ENCODE measurements at places on chromosomes 16 and 17.
A peak's percentile ranks its signal among the peaks of the same experiment; 100 is the strongest.

DNA sequence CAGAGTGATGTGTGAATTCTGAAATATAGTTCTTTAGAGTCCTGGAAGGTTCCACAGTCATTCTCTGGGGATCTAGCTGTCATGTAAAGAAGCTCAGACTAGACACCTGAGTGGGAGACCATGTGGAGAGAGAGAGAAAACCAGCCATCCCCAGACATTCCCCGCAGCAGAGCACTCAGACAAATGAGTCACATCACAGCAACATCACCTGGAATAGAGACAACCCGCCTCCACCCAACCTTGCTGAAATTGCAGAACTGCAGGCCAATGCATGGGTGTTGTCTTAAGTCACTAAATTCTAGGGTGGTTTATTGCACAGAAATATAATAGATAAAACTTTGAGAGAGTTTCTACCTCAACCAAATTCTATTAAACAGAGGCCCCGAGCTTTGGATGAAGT lies 392.0 kb upstream of the DYNLRB2 start:
- no peak for DNase-seq

- peak; percentile 7 for DNase-seq
Measured at GRCh38 chr16:50627419-50627818, 53.7 kb downstream of the SNX20 start.

- peak; percentile 30 for DNase-seq
Measured at GRCh38 chr17:21394265-21394664, 18.1 kb downstream of the KCNJ12 start.

- DNase-seq = peak; percentile 67
Measured at GRCh38 chr17:67558740-67559380, 158.9 kb upstream of the NOL11 start.

DNA sequence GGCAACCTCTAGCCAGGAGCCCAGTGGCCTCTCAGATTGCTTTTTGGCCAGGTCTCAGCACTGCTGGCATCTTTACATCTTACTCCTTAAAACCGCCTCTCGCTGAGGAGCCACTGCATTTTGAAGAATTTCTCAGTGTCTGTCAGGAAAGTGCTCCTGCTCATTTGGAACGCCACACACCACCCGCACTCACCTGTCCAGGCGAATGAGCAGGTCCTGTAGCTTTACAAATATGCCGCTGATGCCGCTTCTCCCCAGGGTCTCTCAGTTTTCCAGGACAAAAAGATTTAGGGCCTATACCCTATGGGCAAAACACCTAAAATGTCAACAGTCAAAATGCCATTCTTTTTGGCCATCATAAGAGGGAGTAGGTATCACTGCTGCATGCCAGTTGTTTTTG lies 22.1 kb downstream of the CYB561 start:
- no peak for DNase-seq

GRCh38 chr16:80164966-80165550 lies 375.7 kb upstream of the DYNLRB2 start:
- DNase-seq = no peak

- DNase-seq = peak; percentile 53
Measured at GRCh38 chr17:19766421-19767270, 18.5 kb upstream of the ALDH3A1 start.

DNA sequence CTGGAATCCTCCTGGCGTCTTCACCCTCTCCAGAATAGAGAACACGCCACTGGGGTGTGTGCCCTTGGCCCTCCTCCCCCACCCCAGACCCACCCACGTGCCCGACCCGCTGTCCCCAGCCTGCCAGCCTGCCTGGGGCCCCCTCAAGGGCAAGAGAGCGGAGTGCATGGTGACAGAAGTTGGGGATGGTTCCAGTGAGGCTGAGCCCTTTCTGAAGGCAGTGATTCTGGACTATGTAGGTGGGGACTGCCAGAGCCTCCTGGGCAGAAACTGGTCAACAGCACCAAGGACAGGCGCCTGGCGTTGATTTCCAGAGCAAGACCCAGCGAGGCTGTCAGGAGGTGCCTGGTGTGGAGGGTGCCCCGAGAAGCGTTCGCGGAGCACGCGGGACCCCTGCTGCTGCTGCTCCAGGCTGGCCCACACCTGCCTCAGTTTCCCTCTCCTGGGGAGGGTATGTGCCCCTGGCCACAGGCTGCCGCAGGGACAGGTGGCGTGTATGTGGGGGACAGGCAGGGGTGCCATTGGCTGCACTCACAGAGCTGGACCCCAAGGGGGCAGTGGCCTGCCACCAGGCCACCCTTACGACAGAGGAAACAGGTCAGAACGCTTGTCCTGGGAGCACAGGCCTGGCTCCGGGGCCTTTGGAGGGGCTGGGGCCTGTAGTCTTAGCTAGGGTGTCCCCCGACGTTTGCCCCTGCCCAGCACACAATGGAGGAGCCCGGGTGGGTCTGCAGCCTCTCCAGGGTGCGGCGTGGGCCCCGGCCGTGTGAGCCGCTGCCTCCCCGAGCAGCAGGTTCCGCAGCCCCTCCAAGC lies 1.2 kb downstream of the SSTR5 start:
- DNase-seq = no peak

GRCh38 chr17:9907883-9908648 lies 3.0 kb upstream of the RCVRN start:
- no peak for DNase-seq

GRCh38 chr17:16342979-16343378 lies 10.3 kb downstream of the CENPV start:
- peak; percentile 66 for DNase-seq

DNA sequence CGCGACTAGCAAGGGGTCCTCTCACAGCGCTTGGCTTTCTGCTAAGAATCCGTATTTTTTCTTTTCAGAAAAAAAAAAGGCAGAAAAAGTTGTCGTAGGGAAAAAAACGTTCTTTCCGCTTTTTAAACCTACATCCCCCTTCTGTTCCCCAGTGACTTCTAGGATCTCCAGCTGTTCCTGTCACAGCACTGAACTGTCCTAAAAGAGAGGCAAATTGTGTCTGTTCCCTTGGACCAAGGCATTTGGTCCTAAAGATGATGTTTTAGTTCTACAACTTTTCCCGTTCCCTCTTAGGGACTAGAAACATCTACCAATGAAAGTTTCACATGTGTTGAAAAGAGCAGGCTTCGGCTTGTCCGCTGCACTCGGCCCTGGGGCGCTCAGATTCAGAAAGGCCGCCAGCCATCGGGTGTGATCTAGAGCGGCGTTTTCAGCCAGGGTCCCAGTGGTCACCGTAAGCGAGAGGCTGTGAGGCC lies 100.7 kb upstream of the CHMP6 start:
- DNase-seq = no peak

- no peak for DNase-seq
Measured at GRCh38 chr17:61289408-61290385, 109.9 kb upstream of the TBX2 start.

DNA sequence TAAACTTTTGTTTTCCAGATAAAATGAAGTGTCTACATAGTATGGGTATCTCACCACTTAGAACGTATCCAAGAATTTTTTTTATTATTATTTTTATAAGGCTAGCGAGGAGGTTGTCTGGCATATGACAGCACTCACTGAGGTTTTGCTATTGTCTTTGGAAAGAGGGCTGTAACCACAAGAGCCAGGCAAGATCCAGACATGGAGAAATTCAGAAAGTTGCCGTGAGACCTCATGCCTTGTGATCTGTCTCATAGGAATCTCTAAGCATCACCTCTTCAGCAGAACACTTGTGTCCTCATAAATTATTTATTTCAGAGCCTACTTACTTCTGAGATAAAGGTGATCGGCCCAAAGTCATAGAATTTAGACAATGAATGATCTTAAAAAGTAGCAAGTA lies 410.8 kb downstream of the CDH11 start:
- no peak for DNase-seq

- no peak for DNase-seq
Measured at GRCh38 chr16:3065742-3066439, 451 bp downstream of the IL32 start.
